Naive thymus-derived CD4-positive, alpha-beta T cell (primary cell): ENCODE measurements at places on chromosomes 12 and 14. TPM values are rescaled to one million over a fixed set of nuclear protein-coding genes. Genes with fewer than 3 reads are reported as not detected.

The C1RL gene
- 24.3 TPM for total RNA-seq

DNA sequence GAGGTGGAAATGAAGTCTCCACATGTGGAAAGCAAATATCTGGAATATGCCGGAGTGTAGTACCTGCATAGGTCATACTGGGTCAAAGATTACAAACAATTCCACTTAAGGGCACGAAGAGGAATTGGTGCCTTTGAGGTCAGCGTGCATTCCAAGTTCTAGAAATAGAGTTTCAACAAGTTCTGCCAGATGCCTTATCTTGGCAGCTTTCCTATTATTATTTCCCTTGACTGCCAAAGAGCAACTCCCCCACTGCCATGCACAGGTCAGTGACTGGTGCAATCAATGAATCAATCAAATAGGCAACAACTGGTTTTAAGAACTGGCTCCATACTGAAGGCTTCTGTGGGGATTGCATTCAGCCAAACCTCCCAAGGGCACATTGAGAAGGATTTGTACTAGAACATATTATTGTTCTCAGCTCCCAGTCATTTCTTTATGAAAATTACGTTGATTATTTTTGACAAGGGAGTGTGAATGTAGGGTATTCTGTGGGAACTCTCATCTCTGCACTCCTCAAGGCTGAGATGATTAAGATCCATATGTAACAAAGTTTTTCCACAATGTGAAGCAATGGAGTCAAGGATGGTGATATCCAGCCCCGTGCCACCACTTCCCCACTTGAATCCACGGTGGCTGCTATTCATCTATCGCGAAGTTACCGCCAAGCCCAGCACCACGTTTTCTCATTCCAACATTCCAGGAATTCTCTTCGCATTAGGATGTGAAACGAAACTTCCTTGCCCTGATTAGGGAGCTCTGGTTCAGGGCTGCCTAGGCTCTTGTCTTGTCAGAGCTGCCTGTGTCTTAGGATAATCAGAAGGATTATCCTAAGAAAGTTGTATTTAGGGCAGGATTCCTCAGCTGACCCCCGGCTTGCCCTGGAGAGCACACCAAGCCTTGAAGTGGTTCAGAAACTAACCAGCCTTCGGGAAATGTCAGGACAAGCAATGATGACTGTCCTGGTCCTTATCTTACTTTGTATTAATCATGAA lies 115.1 kb upstream of the PCED1B start:
- DNase-seq, result no peak

The TSHR gene
- total RNA-seq, result not detected

The PTCSC3 gene
- total RNA-seq, result not detected

The GLS2 gene
- 0.79 and 0.94 TPM in 2 replicates for total RNA-seq

GRCh38 chr14:69632593-69633151 lies 21.3 kb downstream of the SUSD6 start:
- DNase-seq, result no peak

The STXBP6 gene
- not detected for total RNA-seq

GRCh38 chr12:115313929-115314328 lies 630.0 kb upstream of the TBX3 start:
- no peak for DNase-seq

GRCh38 chr12:11170810-11171144 lies 217 bp upstream of the SMIM10L1 start:
- DNase-seq, result no peak

- no peak for DNase-seq
Observed at GRCh38 chr14:68729556-68729955, 63.3 kb downstream of the ZFP36L1 start.

DNA sequence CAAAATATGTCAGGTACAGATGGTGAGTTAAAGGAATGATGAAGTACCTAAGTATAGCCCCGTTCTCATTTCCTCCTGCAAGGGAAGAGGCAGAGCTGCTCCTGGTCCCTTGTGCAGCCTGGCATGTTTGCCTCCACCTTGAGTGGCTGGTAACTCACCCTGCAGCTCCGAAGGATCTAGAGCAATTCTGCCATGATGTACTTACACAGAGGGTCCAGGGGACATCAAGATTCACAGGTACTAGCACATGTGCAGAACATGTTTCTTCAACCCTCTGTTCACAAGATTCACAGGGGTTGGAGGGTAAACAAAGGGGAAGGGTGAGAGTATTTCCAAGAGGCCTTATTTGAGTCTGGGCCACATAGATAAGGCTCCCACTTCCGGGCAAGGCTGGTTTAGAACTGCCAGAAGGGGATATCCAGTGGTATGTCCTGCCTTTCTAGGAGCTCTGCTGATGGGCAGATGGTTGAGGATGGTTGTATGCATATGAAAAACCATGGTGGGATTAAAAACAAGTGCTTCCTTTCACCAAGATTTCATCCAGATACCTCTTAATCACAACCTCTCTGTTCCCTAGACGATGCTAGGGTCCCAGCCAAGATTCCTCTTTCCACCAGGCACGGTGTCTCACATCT lies 7.7 kb downstream of the DCTN2 start:
- no peak for DNase-seq

The SYCP3 gene
- total RNA-seq, result 0.71 TPM

The CLEC12A gene
- 47.8 TPM for total RNA-seq
